Bronchial epithelial cell (primary cell): ENCODE measurements at places on chromosomes 7 and 10.

GRCh38 chr7:46633200-46633599 lies 712.1 kb upstream of the IGFBP3 start:
- DNase-seq = no peak

DNA sequence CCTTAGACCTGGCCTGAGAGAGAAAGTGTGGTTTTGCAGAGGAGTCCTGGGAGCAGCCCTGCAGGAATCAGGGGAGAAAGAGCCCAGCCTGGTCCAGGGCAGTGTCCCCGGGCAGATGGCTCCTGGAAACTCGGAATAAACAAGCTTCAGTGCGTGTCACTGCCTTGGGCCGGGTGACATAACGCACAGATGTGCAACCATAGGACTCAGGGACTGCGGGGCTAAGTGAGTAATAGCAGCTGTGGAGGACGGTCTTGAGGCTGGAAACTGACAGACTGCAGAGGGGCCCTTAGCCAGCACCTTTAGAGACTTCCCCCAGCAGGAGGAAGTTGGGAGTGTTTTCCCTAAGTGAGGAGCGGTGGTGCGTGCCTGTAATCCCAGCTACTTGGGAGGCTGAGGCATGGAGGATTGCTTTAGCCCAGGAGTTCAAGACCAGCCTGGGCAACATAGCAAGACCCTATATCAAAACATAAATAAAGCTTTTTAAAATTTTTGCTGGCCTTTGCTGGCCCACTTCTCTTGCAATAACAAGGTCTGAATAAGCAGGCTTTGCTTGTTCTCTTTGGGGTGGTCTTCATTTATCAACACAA lies 5.3 kb upstream of the CLIP2 start:
- no peak for DNase-seq

- no peak for DNase-seq
Observed at GRCh38 chr10:47048526-47048905, 137.3 kb downstream of the PTPN20 start.

- DNase-seq = peak; percentile 60
Observed at GRCh38 chr7:143285470-143285778, 666 bp downstream of the TMEM139 start.

DNA sequence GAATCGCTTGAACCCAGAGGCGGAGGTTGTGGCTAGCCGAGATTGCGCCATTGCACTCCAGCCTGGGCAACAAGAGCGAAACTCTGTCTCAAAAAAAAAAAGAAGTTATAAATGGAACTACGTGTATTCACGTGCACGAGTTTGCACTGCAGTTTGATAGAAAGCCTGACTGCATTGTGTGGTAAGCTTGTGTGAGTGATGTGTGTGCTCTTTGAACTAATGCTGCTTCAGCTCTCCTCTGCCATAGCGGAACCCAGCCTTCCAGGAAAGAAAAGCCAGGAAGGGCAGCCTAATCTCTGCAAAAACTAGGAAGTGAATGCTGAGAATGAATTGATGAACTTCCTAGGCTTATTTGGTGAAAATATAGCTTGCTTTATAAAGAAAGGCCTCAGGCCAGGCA lies 15.6 kb upstream of the MKRN1 start:
- DNase-seq = no peak

- DNase-seq = no peak
Observed at GRCh38 chr7:141288626-141289025, 214.8 kb downstream of the TMEM178B start.

- DNase-seq = no peak
Observed at GRCh38 chr10:71271662-71272055, 47.4 kb upstream of the SLC29A3 start.

- peak; percentile 47 for DNase-seq
Observed at GRCh38 chr10:12181065-12181775, 14.5 kb downstream of the NUDT5 start.

- no peak for DNase-seq
Observed at GRCh38 chr7:138832966-138833365, 35.0 kb upstream of the ATP6V0A4 start.

DNA sequence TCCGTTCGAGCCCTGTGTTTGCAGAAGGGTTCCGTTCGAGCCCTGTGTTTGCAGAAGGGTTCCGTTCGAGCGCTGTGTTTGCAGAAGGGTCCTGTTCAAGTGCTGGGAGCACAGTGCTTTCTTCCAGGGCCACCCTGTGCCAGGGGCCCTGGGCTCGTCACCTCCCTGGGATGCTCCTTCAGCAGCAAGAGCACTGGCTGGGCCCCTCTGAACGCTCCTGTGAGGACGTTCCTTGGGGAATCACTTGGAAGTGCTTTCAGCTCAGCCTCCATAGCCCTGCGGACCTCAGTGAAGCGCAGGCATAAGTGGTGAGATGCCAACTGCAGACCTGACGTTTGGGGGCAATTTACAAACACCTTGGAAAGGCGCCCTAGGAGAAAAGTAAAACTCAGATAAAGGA lies 103.6 kb downstream of the DYNC2I1 start:
- no peak for DNase-seq

DNA sequence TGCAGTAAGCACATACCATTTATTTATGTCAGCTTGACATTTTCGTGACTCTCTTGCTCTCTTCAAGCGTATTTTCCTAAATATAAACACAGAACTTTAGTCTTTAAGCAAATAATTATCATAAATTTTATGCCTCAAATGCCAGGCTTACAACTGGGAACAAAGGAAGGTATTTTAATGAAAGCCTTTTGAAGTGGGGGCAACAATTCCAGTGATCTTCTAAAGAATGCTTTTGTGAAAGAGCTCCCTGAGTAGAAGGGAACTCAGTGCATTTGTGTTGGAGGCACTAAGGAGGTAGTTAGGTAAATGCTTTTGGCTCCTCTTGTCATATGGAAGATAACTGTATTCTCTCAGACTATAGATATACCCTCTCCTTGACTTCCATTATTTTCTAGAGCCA lies 104.9 kb downstream of the VPS50 start:
- no peak for DNase-seq

- no peak for DNase-seq
Observed at GRCh38 chr7:71769326-71769725, 637.4 kb downstream of the GALNT17 start.

GRCh38 chr10:86303626-86304025 lies 63.0 kb downstream of the GRID1 start:
- no peak for DNase-seq

DNA sequence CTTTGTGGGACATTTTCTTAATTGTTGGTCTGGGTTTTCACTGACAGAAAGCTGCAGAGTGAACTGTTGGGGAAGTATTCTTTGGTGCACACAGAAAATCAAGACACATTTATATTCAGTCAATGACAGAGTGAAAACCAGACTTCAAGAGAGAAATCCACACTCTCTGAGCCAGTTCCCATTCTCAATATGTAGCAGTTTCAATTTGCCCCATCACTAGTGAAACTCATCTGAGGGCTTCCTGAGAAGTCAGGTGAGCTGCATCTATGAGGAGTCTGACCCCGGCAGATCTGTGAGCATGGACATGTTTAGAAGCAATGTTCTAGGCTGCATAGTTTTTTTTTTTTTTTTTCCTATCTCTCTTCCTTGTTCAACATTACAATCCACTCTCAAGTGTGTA lies 163.7 kb upstream of the AHR start:
- no peak for DNase-seq

- no peak for DNase-seq
Observed at GRCh38 chr10:49645417-49645816, 31.6 kb downstream of the CHAT start.

- DNase-seq = no peak
Observed at GRCh38 chr10:110959379-110960332, 40.3 kb downstream of the SHOC2 start.

DNA sequence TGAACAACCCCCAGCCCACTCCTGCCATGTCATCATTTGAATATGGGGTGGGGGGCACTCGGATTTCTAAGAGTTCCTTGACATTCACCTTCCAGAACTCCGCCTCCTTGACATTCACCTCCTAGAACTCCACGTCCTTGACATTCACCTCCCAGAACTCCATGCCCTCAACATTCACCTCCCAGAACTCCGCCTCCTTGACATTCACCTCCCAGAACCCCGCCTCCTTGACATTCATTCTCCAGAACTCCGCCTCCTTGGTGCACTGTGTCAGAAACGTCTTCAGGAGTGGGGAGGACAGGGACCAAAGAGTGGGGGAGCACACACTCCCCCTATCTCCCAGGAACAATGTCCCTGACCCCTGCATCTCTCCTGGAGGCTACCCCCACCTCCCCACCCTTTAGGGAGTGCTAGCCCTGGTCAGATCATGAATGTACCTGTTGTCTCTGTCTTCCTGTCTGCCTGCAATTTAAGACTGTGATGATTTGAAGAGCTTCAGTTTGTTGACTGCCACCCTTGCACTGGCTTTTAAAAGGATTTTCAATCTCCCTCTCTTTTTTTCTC lies 110.1 kb downstream of the NPTX2 start:
- no peak for DNase-seq

DNA sequence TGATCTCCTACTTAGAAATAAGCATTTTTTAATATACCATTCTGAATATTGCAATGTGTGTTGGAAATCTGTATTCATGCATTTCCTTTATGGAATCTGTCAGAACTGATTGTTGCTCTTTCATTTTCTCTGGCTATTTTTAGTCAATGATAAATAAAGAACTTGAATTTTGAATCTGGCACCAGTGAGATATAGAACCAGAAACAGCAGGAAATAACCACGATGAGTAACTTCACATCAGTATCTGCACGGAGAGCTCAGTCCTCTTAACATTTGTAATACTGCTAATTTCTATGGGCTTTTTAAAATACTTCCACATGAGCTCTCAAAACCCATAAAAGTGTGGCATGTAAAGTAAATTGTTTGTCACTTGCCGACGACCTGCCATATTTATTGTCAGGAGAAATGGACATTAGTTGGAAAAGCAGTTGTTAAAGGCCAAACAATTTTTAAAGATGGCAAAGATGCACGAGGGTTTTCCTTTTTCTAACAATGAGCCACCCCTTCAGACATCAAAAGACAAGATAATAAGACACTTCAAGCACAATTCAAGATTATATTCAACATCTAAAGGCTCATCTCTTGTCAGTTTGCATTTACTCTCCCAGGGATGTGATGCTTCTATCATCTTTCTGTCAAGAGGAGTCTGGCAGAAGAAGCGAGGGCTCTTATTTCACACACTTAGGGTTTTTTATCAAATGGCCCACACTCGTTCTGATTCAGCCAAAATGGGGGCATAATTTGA lies 118.3 kb downstream of the POU6F2 start:
- DNase-seq = no peak
